ENCODE measurements at places on chromosomes 3 and 15.

DNA sequence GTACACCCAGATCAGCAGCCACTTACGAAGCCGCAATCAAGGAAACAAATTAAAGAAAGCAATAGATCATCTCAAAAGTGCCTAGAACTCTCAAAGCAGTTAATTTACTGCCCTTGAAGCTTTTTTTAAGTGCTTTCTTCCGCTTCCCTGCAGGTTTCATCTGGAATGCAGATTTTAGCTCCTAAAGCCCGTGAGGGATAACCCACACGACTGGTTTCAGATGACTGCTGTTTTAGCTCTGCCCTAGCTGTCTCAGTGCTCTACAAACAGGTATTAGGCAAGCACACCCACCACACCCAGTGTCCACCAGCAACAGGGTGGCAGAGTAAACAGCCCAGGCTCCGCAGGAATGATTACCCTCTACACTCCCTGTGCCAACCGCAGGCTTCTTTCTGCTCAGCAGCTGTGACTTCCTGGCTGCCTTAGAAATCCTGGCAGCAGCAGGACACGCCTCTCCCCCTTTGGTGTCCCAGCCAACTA lies 126.0 kb downstream of the FMN1 start:
- peak; percentile 10 for DNase-seq

- DNase-seq = no peak
These were observed 270.0 kb downstream of the TBL1XR1 start for GRCh38 chr3:176927280-176927679.

- no peak for DNase-seq
These were observed 30.7 kb downstream of the ATP13A5 start for GRCh38 chr3:193347521-193348501.

DNA sequence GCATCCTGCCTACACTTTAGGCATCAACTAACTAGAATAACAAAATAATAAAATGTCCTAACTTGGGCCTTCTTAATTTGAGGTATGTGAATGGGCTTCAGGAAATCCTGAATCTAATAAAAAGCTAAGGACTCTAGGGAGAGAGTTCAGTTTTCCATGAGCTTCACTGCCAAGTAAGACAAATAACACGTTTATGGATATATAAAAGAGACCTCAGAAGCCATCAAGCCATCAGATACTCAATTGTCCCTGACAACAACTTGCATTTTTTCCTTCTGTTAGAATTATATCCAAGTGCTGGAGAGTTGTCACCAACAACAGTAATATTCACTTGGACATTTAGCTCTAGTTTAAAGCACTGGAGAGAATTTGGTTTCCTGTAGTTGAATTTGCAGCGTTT lies 102.4 kb upstream of the IGSF10 start:
- DNase-seq = no peak

GRCh38 chr3:56856752-56857151 lies 55.0 kb upstream of the ARHGEF3 start:
- DNase-seq = peak; percentile 57

GRCh38 chr15:80289528-80290495 lies 37.8 kb upstream of the CTXND1 start:
- DNase-seq = no peak

DNA sequence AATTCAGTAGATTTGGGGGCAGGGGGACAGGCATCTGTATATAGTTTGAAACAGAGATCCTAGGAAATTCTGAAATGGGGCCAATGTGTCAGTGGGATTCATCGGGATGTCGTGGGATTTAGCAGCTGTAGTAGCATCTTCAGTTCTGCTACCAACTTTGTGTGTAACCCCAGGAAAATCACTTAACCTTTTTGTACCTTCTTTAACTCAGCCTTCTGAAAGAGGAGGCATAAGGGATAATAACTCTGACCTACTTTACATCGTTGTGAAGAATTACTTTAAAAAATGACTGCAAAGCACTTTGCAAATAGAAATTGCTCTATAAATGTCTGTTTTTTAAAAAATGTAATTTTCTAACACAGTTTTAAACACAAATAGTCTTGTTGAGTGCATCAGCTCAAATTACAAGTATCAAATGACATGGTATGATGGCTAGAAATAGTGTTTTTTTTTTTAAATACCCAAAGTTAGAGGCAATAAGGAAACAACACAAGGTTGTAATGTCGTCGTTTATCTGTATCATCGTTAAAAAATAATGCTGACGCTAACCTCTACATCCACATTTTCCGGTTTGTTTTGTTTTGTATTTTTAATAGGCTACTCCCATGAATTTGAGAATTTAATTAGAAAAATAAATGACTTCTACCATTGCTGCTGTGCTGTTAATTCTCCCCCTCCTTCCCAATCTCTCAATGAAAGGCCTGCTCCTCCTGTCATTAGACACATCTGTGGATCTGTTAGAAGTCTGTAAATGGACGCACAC lies 338.5 kb downstream of the PTPRG start:
- no peak for DNase-seq

- DNase-seq = no peak
These were observed 25.6 kb upstream of the MAP3K13 start for GRCh38 chr3:185337231-185337816.

GRCh38 chr15:35349916-35350315 lies 196.0 kb downstream of the DPH6 start:
- no peak for DNase-seq

GRCh38 chr3:25349095-25349494 lies 79.0 kb upstream of the RARB start:
- no peak for DNase-seq

- peak; percentile 97 for DNase-seq
These were observed 1.9 kb downstream of the ADAMTS9 start for GRCh38 chr3:64685800-64686445.

- DNase-seq = no peak
These were observed 172.2 kb downstream of the PPM1L start for GRCh38 chr3:160928183-160928726.

DNA sequence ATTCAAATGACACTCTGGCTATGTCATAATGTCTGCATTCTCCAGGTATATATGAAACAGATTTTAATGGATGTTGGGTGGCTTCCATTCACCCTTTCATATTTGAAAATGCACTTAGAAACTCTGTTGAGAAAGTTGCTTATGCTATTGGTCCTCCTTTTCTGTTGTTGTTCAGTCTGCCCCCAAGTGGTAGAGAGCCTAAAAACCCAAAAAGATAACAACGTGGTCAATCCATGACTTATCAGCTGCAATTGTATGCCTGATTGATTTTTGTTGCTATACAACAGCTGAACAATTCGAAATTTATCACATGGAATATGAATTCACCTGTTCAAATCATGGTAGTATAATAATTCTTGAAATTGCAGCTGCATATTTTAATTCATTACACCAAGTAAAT lies 279.8 kb downstream of the ROBO2 start:
- peak; percentile 1 for DNase-seq

DNA sequence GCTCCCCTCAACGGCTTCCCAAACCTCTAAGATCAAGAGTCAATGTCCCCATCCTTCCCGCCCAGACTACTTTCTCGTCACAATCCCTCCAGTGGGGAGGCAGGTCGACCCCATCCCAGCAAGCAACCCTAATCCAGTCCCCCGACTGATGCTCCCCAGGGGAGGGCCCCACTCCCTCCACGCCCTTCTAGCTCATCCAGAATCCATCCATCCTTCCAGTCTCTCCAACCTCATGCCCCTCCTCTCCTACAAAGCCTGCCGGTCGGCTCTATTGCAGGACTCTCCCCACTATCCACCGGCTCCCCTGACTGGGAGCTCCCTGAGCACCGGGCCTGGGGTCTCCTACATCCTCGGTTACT lies 1.3 kb downstream of the ADAMTS7 start:
- no peak for DNase-seq

DNA sequence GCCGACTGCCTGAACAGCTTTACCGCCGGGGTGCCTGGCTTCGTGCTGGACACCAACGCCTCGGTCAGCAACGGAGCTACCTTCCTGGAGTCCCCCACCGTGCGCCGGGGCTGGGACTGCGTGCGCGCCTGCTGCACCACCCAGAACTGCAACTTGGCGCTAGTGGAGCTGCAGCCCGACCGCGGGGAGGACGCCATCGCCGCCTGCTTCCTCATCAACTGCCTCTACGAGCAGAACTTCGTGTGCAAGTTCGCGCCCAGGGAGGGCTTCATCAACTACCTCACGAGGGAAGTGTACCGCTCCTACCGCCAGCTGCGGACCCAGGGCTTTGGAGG lies 815 bp downstream of the SPINT1 start:
- DNase-seq = no peak

- DNase-seq = no peak
These were observed 20.5 kb upstream of the ABHD2 start for GRCh38 chr15:89067751-89068150.

GRCh38 chr3:155957412-155957880 lies 87.0 kb downstream of the GMPS start:
- DNase-seq = no peak

DNA sequence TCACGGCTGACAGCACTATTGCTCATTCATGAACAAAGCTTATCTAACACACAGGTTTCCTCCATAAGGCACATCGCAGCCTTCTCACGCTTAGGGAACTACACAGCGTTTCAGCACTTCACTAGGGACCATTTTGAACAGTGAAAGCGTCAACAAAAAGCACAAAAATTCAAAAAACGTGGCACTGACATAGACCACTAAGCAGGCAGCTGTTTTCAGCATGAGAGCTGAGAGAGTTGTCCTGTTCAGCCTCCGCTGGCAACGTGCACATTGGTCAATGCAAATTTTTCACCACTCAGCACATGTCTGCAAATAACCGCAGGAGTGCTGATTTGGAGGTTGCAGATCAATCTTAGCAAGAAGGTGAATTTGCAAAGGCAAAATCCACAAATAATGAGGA lies 109.2 kb downstream of the LRRK1 start:
- DNase-seq = no peak

DNA sequence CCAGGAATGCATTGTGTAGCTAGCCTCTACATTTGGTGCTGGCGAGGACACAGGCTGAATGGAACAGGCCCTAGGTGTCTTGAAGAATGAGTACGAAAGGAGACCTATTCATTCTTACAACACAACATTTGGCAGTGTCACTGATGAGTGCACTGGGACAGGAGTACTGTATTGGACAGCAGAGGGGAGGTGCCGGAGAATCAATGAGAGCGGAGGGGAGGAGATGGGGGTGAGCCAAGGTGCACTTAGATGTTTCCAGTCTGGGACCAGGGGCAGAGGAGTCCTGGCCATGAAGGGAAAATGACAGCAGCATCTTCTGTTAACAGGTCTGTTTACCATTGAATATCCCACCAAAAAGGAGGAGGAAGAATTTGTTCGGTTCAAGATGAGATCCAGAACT lies 53.2 kb downstream of the C3orf20 start:
- no peak for DNase-seq

DNA sequence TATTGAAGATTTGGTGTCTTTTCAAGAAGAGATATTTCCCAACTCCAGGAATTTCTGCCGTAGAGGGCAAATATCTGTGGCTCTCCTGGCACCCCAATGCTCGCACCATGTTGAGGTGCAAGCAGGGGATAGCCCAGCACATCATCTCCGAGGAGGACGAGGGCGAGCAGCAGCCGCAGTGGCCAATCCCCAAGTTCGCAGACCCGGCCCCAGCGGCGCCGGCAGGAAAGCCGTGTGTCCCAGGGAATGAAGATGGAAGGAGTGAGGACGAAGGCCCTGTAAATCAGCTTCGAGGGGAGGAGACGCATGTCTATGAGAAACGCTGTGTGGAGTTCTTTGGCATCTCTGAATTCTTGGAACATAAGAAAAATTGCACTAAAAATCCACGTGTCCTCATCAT lies 213.4 kb upstream of the UBE2E2 start:
- DNase-seq = no peak

DNA sequence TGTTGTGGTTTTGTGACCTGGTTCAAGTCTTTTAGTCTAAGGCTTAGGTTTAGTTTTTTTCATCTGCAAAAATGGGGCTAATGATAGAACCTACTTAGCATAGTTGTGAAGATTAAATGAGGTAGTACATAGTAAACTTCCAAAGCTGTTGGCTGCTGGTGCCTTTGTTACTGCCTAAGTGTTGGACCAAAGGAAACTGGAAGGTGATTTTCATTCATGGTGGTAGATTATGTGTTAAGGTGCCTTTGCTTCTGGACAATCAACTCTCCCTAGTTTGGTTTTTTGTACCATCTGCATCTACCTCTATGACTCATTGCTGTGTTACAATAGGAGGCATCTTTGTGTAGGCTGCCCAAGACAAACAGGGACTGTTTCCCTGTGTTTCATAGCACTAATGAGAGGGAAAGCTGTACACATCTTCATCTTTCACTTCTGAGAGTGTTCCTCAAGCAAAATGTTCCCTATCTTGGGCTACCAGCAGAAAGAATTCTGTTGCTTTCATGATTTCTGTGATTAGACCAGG lies 3.2 kb downstream of the MAP2K1 start:
- DNase-seq = no peak

GRCh38 chr3:175619369-175619768 lies 760.2 kb downstream of the NAALADL2 start:
- DNase-seq = no peak

DNA sequence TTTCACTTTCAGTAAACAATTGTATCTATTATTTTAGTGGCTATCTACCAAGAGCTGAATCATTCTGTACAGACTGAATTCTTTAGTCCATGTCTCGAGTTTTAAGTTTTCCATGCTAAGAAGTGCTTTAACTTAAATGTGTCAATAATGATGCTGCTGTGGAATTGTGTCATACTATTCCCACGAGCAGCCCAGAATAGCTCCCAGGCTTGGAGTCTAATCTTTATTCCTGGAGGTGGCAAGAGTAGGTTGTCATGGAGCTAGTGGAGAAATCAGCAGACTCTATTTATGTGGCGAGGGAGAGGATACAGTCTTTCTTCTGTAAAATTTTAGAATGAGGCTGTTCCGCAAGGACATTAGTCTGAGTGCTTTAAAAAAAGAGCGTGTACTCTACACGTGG lies 207.2 kb downstream of the ROBO2 start:
- DNase-seq = no peak

GRCh38 chr3:100602506-100603444 lies 6.6 kb upstream of the ADGRG7 start:
- DNase-seq = peak; percentile 20

DNA sequence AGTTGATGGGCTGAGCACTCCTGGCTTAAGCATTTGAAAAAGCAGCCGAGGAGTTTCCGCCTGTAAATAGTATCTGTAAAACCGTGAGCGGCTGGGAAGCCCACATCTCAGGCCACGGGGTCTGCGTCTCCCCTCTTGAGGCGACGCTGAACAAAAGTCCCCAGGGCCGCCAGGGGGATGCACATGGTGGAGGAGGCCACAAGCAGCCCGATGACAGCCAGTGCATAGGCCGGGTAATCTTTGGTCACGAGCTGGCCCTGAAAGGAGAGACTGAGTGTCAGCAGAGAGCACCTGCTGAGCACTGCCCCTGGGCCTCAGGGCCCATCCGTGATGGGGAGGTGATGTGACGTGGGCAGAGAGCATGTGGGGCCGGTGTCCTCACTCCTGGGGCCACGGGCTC lies 37.5 kb downstream of the SLC6A20 start:
- DNase-seq = no peak

GRCh38 chr15:35530698-35531097 lies 15.3 kb downstream of the DPH6 start:
- no peak for DNase-seq
